ENCODE measurements at places on chromosomes 12 and 14. TPM values are rescaled to one million over a fixed set of nuclear protein-coding genes. Genes with fewer than 3 reads are reported as not detected.

DNA sequence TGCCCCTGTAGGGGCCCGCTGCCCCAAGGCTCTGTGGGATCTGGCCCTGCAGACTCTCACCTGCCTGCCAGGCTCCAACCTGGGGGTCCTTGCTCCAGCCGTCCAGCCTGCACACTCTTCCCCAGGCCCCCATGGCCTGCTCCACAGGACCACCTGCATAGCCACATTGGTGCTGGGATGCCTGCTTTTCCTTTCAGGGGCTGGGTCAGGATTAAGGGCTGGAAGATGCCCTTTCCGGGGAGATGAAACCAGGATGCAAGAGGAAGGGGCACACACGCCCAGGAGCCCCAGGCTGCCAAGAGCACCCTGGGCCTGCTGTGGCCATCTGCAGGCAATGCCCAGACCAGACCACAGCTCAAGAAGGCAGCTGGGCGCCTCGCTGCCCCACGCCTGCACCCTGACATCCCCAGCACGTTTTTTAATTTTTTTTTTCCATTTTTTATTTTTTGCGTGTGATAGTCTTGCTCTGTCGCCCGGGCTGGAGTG, 15.0 kb downstream of the BAG5 start:
- H3K27ac ChIP-seq: no peak overlapping the region
- H3K4me1 ChIP-seq: peaks cover 82% of the 10 kb centered on the region
- no peaks in the 10 kb centered on the region for H3K36me3 ChIP-seq

- H3K4me3 ChIP-seq: no peak overlapping the region
- H3K27me3 ChIP-seq: no peaks in the 10 kb centered on the region
- H3K4me1 ChIP-seq: no peaks in the 10 kb centered on the region
- H3K36me3 ChIP-seq: no peaks in the 10 kb centered on the region
- no peak for DNase-seq
- no peak overlapping the region for H3K27ac ChIP-seq
Observed at GRCh38 chr12:90990611-90991010, 14.2 kb downstream of the EPYC start.

GRCh38 chr12:108643941-108644810, 10.5 kb upstream of the SELPLG start:
- H3K27ac ChIP-seq: peak overlapping the region; percentile 60
- H3K4me3 ChIP-seq: no peak overlapping the region
- H3K4me1 ChIP-seq: peaks cover 51% of the 10 kb centered on the region

- H3K4me1 ChIP-seq: peaks cover 43% of the 10 kb centered on the region
- H3K27me3 ChIP-seq: no peaks in the 10 kb centered on the region
- H3K4me3 ChIP-seq: peak overlapping the region; percentile 99
- H3K36me3 ChIP-seq: peaks cover 34% of the 10 kb centered on the region
- H3K27ac ChIP-seq: peak overlapping the region; percentile 99
Observed at GRCh38 chr14:49770212-49770817, 2.4 kb downstream of the KLHDC2 start.

GRCh38 chr14:72420749-72421474, 473.0 kb downstream of the DPF3 start:
- DNase-seq: peak; percentile 57
- H3K36me3 ChIP-seq: no peaks in the 10 kb centered on the region
- H3K27me3 ChIP-seq: no peaks in the 10 kb centered on the region

The RGS6 gene
- total RNA-seq: 18.0 TPM

The GDF3 gene
- not detected for total RNA-seq

The LTB4R2 gene
- 71.5 TPM for total RNA-seq

The TMED8 gene
- total RNA-seq: 1.7 TPM

The RILPL2 gene
- total RNA-seq: 5.3 TPM

The PAWR gene
- total RNA-seq: 391 TPM

All from stomach (tissue), 19 donors.